ENCODE measurements at places on chromosomes 3 and 15. TPM values are rescaled to one million over a fixed set of nuclear protein-coding genes. Genes with fewer than 3 reads are reported as not detected.
A peak's percentile ranks its signal among the peaks of the same experiment; 100 is the strongest.

DNA sequence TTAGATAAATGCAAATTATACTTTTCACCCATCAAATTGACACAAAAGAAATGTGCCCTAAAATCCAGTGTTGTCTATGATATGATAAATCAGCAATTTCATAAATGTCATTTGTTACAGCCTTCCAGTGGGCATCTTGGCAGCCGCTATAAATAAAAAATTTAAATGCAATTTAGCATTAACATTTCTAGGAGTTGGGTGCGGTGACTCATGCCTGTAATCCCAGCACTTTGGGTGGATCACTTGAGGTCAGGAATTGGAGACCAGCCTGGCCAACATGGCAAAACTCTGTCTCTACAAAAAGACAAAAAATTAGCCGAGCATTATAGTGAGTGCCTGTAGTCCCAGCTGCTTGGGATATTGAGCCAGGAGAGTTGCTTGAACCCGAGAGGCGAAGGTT is 65.9 kb upstream of the POMGNT2 start:
- DNase-seq, result no peak

The MORC1 gene
- total RNA-seq, result not detected

The SNURF gene
- total RNA-seq, result 12.1 TPM

- peak; percentile 53 for DNase-seq
Observed at GRCh38 chr15:89665449-89666181, 10.3 kb upstream of the KIF7 start.

DNA sequence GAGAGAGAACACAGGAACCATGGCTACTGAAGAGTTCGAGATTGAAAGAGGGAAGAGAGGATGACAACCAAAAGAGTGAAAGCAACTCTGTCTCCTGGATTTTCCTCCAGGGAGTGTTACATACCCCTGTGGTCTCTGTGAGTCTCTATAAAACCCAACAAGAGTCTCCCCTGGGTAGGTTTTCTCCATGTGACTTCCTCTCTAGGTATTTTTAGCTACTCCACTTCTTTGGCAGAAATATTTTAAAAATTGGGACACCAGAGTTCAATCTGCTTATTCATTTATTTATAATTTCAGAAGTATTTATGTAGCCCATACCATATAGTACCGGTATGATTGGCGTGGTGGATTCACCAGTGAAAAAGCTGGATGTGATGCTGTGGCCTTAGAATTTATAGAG is 671.7 kb upstream of the NR2F2 start:
- DNase-seq, result no peak

Measured in neural crest cell (in vitro differentiated cells).